ENCODE measurements at places on chromosomes 16 and 17.

- no peak for DNase-seq
These were observed 91.3 kb downstream of the MAF start for GRCh38 chr16:79509211-79509631.

DNA sequence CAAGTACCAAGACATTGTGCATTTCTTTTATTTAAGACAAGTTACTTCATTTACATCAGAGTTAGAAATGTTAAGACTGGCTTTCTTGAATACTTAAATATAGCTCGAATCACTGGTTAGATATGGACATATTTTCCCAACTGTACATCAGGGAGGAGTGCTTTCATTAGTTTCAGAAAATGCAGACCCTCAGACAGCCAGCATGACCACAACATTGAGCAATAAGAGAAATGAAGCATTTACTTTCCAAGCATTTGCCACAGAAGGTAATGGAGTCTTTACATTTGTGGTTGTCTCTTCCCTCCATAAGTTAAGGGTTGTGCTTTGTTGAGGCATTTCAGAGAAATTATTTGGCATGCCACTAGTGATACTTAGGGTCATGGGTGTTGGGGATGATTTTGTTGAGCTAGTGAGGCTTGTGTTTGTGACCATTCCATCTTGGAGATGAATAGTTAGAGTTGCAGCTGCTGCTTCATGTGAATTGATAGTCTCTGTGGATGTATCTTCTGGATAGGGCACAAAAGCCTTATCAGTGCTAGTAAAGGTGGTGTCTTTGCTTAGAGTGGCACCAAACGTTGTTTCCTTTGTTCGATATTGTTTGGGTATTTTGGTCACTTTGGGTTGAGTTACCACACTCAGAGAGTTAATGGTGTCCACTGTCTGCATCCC is 2.1 kb downstream of the OMG start:
- DNase-seq: no peak

DNA sequence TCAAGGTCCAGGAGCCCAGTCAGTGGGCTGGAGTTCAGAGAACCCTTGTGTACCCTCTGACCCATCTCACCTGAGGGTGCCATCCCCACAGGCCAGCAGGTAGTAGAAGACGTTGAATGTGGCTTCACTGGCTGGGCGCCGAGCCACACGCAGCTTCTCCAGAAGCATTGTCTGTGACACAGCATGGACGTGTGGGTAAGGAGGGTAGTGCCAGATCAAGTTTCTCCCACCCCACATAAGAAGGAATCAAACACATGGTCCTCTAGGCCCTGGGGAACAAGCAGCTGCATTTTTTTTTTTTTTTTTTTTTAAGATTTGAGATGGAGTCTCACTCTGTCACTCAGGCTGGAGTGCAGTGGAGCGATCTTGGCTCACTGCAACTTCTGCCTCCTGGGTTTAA is 60.9 kb downstream of the MYO18A start:
- DNase-seq: no peak

GRCh38 chr17:27244491-27245223 is 49.3 kb upstream of the WSB1 start:
- peak; percentile 6 for DNase-seq

- DNase-seq: peak; percentile 34
These were observed 23.3 kb downstream of the SLC38A7 start for GRCh38 chr16:58661199-58661830.

All from CD4-positive, alpha-beta T cell treated with Interleukin-15 for 4 hours (primary cell).